ENCODE measurements at places on chromosomes 7 and 10.

DNA sequence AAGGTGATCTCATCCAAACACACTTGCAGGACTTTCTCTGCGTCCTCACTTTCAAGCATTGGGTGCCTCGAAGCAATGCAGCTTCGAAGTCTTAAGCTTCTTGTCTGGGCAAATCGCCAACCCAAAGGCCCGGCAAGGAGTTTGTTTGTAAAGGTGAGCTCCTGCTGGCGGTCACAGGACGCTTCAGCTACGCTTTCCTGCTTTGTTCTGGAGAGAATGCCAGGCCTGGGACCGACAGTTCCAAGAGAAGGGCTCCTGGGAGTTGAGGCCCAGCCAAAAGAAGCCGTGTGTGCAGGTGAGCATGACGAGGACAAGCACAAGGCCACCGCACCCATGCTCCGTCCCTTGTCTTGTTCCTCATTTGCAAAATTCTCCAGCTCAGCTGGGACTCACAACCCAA lies 106.6 kb upstream of the DOCK1 start:
- no peak for DNase-seq

DNA sequence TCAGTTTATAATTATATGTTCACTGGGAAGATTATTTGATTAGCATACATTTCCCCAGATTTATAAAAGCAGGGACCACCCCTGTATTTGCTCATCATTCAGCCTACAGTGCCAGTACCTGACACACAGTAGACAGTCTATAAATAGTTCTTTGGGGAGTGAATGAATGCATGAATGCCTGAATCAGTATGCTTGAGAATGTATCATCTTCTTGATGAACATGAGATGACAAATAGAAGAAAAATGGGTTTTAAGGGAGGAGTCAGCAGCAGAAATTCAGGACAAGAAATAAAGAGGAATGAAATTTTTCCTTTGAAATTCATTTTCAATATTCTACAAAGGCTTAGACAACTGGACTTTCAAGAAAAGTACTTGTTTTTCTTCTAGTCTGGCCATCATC lies 295.8 kb upstream of the LRRTM3 start:
- DNase-seq = no peak

GRCh38 chr10:59265141-59265540 lies 88.7 kb downstream of the PHYHIPL start:
- no peak for DNase-seq

DNA sequence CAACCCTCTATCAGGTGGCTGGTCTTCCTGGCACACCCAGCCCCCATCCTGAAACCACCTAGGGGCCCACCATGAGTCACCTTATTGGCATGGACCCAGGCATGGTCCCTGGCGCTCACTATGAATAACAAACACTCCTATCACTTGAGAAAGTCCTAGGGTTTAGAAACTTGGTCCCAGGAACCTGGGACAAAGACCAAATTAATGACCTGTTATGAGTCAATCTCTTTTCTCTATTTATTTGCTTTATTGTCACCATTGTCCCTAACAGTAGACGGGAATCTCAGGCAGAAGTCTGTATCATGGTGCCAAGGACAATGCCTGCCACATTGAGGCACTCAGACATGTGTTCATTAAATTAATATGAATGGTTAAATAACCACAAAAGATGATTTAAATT lies 599.6 kb upstream of the C7orf33 start:
- DNase-seq = no peak
